Activated T-cell treated with anti-CD3 and anti-CD28 coated beads, Interleukin-2, amount 50 U/mL, for 48 hours (primary cell): ENCODE measurements at places on chromosomes 6 and 20.

DNA sequence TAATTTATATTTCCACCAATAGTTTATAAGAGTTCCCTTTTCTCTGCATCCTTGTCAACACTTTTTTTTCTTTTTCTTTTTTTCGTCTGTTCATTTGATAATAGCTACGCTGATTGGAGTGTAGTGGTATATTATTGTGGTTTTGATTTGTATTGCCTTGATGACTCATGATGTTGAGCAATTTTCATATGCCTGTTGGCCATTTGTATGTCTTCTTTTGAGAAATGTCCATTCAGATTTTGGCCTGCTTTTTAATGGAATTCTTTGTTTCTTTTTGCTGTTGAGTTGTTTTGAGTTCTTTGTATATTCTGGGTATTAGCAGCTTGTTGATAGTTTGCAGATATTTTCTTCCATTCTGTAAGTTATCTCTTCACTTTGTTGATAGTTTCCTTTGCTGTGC, 773.4 kb downstream of the KIF16B start:
- no peak for DNase-seq

- DNase-seq, result no peak
Measured at GRCh38 chr20:2084703-2085102, 16.9 kb upstream of the STK35 start.

DNA sequence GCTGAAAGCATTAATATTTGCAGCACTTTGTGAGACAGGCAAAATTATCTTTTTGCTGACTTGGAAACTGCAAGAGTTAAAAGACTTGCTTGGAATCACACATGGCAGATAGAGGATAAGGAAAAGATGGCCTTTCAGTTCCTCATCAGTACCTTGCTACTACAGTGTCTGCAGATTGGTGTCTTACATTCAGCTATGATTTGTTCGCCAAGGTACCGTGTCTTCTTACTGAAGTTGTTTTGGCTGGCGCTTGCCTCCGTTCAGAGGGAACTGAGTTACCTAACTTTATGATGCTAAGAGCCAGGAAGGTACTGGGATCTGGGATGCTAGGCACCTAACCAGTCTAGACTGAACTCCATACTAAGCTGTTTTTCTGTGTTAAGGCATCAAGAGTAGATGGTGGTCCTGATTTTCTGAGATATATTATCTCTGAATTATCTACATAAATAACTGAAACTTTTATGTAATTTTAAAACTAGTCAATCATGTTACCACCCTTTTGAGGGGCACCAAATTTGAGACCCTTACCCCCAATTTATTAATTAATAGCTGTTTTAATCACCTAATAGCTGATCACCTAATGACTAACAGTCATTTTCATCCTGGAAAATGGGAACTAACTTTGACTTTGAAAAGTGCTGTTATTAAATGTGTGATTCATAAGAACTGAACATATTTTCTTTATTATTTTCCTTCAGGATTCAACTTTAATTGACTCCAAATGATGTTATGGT, 2.5 kb downstream of the WTAP start:
- DNase-seq, result no peak

- no peak for DNase-seq
Measured at GRCh38 chr6:145887969-145888368, 73.4 kb upstream of the FBXO30 start.

DNA sequence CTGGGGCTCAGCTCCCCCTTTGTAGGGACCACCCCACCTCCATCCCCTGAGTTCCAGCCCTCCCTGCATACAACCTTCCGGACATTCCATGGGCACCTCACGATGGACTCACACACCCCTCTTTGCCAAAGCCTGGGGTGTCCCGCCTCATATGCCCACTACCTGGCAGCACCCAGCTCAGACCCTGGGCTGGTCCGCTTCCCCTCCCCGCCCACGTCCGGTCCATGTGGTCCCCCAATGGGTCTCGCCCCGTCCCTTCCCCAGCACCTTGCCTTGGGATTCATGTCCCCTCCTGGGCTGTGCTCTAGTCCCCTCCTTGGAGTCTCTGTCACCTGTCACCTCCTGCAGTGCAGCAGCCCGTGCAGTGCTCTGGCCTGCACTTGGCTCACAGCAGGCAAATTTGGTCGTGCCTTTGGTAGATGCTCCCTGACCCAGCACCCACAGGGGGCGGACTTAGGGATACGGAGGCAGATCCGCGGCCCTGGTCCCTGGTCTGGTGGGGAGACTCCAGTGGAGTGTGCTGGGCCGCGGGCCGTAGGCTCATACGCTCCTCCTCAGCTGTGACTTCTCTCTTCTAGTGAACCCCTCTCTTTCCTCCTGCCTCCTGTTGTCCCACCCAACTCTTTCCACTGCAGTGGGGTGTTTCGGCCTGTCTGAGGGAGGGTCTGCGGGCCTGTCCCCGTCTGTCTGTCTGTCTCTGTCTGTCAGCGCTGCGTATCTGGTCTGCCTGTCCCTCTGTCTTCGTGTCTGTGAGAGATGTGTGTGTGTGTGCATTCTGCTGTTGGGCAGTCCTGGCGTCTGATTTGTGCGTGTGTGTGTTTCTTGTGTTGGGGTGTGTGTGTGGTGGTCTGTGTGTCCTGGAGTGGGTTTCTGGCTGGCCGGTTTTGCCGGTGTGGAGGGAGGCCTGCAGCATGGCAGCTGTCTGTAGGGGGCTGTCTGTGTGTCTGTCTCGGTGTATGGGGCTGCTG, 69.5 kb downstream of the SRC start:
- DNase-seq, result no peak

DNA sequence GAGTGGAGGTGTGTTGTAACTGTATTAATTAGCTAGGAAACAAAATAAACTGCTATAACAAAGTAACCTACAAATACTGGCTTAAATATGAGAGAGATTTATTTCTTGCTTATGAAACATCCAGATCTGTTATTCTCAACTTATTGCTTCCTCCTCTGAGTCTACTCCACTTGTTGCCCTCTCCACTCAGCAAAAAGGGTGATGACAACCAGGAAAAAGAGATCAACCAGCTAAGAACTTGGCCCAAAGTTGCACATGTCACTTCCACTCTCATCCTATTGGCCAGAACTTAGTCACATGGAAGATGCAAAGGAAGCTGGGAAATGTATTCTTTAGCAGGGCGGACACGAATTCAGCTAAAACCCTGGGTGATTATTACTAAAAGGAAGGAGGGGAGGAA, 5.2 kb upstream of the TP53RK start:
- no peak for DNase-seq

DNA sequence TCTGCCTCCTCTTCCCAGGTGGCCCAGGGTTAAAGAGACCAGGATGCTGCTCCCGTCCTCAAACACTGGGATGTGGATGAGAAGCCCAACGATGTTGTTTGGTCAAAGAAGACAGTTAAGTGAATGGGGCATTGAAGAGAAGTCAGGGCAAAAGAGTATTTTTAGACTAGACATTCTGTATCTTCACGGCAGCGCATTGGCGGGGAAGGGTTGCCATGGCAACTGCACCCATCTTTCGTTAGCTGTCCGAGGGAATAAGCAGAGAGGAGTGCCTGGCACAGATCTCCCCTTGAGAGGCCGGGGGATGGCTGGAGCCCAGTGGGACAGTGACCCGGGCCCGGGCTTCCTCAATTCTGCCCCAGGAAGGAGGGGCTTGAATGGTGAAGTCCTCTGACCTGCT, 56.4 kb upstream of the GPR31 start:
- DNase-seq, result no peak

DNA sequence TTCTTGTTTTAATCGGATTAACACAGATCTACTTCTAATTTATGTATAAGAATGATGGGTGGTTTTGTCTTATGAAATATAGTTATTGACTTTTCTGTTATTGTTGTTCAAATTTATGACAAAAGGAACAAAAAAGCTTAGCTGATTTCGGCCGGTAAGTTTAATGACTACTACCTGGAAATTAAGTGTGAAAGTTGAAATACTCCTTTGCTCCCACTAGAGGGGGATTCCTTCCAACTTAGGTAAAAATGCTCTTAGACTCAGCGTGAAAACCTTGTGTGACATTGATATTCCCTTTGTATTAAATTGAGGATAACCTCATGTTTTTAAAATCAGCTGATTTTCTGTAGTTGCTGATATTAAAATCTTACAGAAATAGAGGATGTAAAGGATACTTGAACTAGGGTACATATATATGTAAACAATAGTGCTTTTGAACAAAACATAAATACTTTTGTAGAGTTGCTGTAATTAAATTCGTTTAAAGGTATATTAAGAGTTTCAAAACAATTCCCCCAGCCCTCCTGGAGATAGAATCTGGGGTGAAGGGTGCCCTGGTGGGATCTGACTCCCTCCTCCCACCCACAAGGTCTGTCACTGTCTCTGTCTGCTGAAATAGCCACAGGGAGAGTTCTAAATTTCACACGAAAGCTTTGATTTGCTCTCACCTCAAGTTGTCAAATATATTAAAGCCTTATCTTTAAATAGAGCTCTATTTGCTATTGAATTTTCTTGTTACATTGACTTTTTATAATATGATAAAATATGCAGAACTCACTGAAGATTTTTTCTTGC, 257.5 kb downstream of the ARID1B start:
- DNase-seq, result no peak

DNA sequence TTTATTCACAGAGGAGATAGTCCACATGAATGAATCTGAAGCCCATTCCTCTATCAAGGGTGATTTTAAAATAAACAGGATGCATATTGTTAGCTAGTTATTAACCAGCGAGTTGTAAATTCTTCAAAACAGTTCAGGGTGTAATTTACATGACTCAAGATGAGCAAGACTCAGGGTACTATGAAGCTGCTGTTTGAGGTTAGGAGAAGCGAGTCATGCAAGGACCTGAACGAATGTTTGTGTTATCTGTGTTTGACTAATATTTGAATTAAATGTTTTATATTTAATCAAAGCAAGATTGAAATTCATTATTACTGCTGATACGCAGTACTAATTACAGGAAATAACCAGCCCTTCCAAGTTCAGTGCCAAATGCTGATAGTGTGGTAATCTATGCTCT, 191.1 kb downstream of the SAMD5 start:
- no peak for DNase-seq

- DNase-seq, result no peak
Measured at GRCh38 chr6:170296423-170296745, 5.5 kb upstream of the DLL1 start.

DNA sequence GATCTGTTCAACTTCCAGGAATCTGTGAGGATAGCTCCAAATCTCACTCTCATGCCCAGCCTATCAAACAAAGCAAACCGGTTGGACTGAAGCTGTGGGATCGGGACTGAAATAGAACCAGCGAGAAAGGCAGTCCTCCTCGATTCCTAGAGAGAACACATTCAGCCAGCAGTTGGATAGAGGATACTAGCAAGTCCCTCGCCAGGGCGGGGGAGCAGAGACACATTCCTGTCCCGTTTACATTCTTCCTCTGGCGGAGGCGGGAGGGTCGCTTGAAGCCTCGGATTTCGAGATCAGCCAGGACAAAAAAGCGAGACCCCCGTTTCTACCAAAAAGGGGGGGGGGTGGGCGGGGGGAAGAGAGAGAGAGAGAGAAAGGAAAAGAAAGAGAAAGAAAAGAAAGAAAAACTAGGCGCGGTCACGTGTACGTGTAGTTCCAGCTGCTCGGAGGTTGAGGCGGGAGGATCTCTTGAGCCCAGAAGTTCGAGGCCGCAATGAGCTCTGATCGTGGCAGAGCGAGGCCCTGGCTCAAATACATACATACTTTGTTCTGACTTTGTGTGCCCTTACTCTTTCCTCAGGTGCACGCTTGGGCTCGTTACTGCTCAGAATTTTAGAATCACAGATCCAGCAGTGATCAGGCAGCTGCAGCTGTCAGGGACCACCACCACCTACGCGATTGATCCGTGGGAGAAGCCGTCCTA, 19.5 kb downstream of the ZNF311 start:
- DNase-seq, result no peak

- no peak for DNase-seq
Measured at GRCh38 chr6:133136177-133136880, 104.8 kb upstream of the EYA4 start.

GRCh38 chr20:497979-498378, 35.6 kb upstream of the TBC1D20 start:
- no peak for DNase-seq
